ENCODE measurements at places on chromosomes 5 and 9.
A peak's percentile ranks its signal among the peaks of the same experiment; 100 is the strongest.

GRCh38 chr5:135307143-135307903, 91.7 kb downstream of the MACROH2A1 start:
- no peak for DNase-seq

DNA sequence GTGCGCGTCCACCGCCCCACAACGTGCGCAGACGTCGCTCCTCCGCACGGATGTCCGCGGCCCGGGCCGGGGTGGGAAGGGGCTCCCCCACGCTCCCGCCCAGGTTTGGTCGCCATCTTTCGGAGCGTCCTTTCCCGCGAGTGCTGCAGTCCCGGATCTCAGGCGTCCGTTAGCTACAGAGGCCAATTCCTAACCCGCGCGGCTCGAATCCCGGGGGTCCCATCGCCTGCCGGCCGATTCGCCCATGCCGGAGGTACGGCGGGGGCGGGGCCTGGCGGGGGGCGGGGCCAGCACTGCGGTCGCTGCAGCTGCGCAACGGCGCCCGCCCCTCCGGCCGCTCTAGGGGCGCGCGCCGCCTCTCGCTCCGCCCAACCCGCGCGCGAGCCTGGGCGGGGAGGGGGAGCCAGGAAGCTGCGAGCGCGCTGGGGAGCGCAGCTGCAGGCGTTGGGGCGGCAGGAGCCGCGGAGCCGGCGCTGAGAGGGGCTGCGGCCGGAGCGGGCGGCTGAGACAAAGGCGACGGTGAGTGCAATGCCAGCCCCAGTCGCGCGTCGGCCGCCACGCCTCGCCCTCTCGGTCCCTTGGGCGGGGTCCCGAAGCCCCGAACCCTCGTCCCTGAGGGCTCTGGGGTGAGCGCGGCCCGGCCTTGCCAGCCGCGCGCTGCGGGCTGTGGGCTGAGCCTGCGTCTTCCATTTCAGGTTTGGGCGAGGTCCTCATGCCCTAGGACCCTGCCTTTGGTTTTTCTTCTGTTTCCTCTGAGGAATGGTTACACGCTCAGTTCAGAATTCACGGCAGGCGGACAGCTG, at the start of gene CDC42SE2:
TSS of gene CDC42SE2 (plus strand) at position 406 of the 803 bp plus-strand sequence. CDS start 95,441 bp downstream, outside the sequence.
- peak; percentile 83 for DNase-seq

- peak; percentile 38 for DNase-seq
These were observed 13.9 kb downstream of the PRRC2B start for GRCh38 chr9:131407717-131408195.

DNA sequence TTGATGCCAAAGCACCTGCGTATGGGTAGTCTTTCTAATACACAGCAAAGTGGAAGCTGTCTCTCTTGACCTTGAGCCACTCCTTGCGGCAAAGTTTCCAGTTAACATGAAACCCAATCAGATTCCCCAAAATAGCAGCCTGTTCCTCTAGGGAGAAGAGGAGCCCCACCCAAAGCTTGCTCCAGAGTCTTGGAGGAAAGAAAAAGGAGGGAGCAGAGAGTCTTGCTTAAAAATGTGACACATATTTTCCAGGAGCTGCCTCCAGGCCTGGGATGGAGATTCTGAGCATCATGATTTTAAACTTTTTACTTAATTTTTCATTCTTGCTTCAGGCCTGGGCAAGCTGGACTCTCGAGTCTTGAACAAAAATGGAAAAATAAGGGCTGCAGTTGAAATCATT, 223.5 kb upstream of the TNC start:
- no peak for DNase-seq

- DNase-seq = no peak
These were observed 91.3 kb upstream of the SLC25A48 start for GRCh38 chr5:135743181-135743580.

- DNase-seq = no peak
These were observed 414.1 kb downstream of the ARHGEF28 start for GRCh38 chr5:74040065-74040551.

- no peak for DNase-seq
These were observed 16.2 kb upstream of the KIF2A start for GRCh38 chr5:62289813-62290212.

DNA sequence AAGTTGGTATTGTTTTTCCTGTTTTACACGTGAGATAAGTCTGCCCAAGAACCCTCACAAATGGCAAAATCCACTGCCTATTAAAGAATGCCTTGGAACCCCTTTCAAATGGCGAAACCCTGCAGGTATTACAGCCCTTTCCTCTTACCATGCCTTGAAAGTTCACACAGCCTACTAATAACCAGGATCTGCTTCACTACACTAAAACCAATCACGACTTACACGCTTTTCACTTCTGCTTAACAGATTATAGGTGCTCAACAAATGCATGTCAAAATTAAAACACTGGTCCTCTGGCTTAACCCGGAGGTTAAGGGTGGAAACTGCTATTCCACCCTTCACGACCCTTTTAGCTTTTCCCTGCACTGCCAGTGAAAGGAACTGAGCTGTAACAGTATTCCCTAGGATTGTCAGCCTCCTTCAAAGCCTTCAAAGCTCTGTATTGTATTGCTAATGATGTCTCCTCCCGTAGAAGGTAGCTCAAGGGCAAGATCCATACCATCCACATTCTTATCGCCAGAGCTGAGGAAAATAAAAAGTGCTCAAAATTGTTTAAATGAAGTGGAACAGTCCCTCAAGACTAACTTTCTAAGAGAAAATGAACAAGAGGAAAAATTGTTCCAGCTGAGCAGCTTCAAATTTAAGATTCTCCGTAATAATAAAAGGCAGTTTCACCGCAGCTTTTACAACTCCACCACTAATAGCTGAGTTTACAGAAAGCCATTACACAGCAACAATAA, 997 bp downstream of the AUH start:
- DNase-seq = no peak

GRCh38 chr9:4197548-4197947, 102.3 kb downstream of the GLIS3 start:
- DNase-seq = no peak

GRCh38 chr5:88984040-88984439, 101.1 kb upstream of the MEF2C start:
- no peak for DNase-seq

- no peak for DNase-seq
These were observed 490 bp downstream of the ICE1 start for GRCh38 chr5:5422819-5423515.

DNA sequence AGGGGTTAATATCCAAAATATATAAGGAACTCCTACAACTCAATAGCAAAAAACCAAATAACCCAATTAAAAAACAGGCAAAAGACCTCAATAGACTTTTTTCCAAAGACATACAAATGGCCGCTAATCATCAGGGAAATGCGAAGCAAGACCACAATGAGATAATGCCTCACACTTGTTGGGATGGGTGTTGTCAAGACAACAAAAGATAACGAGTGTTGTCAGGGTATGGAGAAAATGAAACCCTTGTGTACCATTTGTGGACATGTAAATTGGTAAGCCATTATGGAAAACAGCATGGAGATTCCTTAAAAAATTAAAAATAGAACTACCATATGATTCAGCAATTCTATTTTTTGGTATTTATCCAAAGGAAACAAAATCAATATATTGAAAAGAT, 620.2 kb downstream of the ACTL7B start:
- no peak for DNase-seq

DNA sequence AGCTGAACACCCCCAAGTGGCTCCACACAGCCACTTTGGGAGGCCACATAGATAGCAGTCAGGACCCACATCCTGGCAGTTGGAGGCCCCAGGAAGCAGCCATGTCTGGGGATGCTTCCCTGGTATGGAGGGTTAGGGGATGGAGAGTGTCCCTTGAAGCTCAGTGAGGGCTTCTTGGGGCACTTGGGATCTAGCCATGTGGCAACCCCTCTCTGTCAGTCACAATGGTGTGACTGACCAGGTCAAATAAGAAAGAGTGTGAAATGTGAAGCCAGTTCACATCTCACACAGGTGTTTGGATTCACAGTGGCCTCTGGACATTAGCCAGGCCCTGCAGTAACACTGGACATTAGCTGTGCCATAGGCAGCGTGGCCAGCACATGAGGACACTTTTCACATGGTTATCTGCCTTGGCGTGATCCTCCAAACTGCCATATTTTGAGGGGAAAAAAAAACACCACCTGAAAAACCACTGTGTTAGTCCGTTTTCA, 53.9 kb upstream of the IL17B start:
- no peak for DNase-seq

GRCh38 chr9:72533322-72533721, 11.9 kb downstream of the TMC1 start:
- DNase-seq = no peak

- DNase-seq = no peak
These were observed 23.2 kb downstream of the LPCAT1 start for GRCh38 chr5:1500411-1501091.

DNA sequence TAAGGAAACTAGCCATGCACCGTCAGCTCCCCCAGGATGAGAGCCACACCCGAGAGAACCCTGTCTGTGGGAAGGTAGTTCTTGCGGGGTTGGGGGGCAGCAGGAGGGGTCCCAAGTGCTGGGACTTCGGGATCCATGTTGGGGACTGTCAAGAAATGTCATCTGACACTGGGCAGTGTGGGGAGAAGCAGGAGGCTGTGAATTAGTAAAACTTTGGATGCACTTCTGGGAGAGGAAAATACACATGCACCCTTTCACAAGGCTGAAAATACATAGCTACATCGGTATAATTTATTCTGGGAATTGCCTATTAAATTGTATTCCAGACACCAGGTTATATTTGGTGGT, 109.6 kb upstream of the RPS23 start:
- no peak for DNase-seq

GRCh38 chr5:9395706-9396105, 150.2 kb downstream of the SEMA5A start:
- no peak for DNase-seq

- no peak for DNase-seq
These were observed 15.9 kb downstream of the TLR4 start for GRCh38 chr9:117720066-117720465.

DNA sequence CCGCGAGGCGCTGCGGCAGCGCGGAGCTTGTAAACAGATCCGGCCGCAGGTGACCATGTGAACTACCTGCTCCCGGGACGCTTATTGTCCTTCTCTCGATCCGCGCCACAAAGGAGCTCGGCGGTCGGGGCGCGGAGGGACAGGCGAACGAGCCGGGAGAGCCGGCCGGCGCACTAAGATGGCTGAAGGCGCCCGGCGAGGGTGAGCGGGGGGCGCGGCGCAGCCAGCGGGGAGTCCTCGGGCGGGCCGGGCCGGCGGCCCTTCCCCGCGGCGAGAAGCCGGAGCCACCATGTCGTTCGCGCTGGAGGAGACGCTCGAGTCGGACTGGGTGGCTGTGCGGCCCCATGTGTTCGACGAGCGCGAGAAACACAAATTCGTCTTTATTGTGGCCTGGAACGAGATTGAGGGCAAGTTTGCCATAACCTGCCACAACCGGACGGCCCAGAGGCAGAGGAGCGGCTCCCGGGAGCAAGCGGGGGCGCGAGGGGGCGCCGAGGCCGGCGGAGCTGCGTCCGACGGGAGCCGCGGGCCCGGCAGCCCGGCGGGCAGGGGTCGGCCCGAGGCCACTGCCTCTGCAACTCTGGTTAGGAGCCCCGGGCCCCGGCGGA, 535 bp downstream of the JMY start:
- DNase-seq = peak; percentile 24

DNA sequence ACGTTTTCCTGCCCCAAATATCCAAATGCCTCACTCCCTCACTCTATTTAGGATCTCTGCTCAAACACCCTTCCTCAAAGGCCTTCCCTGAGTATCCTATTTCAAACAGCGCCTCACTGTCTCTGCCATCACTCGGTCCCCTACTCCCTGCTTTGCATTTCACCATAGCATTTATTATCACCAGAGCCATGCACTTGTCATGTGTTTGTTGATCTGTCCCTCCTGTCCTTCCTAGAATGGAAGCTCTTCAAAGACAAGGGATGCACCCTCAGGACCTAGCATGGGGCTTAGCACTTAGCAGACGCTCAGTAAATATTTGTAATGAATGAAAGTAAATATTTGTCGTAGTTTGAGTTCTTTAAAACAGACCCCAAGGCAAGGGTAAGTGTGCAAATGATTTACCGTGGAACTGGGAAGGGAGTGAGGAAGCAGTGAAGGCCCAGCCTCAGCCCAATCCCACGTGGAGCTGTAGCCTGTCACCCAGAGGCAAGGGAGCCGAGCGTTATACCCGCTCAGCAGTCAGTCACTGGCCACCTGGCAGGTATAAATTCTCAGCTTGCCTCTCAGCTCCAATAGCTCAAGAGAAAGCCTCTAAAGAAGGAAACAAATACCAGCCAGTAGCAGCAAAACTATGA, 97.7 kb upstream of the KIF2A start:
- DNase-seq = no peak

DNA sequence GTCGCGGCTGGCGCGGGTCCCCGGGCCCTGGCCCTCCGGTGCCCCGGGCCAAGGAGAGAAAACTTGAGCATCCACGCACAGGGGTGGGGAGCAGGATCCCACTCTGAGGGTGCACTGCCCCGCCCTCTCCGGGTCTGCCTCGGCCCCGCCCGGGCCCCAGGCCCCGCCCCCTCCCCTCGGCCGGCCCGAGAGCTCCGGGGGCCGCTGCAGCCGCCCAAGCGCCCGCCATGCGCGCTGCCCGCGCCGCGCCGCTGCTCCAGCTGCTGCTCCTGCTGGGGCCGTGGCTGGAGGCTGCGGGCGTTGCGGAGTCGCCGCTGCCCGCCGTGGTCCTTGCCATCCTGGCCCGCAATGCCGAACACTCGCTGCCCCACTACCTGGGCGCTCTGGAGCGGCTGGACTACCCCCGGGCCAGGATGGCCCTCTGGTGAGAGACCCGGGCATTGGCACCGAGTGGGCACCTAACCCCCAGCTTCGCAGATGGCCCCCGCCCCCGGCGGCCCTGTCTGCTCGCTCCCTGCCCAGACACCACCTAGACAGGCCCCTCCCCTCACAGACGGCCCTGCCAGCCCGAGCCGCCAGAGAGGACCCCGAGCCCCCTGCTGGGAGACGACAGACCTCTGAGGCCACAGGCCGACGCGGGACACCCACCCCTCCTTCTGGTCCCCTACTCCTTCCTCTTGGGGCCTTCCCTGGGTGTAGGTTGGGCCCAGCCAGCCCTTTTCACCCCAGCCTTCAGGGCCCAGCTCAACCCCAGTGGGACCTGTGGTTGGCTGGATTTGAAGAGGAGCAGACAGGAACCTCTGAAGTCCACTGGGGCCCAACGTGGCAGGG, at the start of gene CERCAM:
TSS of gene CERCAM (plus strand) at position 207 of the 831 bp plus-strand sequence. CDS start at position 228, 21 bp downstream.
- peak; percentile 41 for DNase-seq

- DNase-seq = no peak
These were observed 4.2 kb downstream of the DOCK2 start for GRCh38 chr5:169641253-169641652.

All from activated CD4-positive, alpha-beta T cell treated with anti-CD3 and anti-CD28 coated beads for 4 hours (primary cell).